ENCODE measurements at places on chromosomes 5 and 9.
A peak's percentile ranks its signal among the peaks of the same experiment; 100 is the strongest.

DNA sequence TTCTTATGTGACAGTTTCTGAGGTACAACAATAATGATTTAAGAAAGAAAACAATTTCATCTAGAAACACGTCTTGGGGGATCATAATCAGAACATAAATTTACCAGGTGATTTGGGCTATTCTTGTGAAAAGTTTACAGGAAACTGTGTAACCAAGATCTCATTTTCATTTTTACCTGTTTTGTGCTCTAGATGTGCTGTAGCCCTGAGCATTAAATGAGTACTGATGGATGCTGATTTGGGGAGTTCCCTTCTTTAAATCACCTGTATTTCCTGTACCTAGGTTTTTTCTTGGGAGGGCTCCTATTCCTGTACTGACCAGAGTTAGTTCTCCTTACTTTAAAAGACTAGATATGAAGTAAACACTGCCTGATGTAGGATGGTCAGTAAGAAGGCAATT lies 12.7 kb downstream of the MATR3 start:
- no peak for DNase-seq

DNA sequence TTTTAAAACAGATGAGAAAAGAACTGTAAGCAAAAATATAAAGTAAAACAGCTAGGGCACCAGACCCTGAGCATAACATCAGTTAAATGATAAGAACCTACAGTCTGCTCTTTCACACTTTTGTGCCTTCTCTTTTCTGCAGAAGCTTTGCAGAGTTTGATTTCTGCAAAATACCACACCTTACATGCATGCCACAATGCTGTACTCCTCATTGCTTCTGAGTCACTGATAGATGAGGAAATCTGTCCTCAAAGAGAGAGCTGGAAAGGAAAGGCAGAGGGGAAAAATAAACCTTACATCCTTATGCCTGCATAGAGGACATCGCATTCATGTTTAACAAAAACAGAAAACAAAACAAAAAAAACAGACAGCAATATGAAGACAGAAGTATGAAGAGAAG lies 142.9 kb downstream of the ATPSCKMT start:
- no peak for DNase-seq

GRCh38 chr5:42423285-42424165 lies at the start of gene GHR:
Gene GHR (plus strand): TSS chr5:42423439. CDS start chr5:42565875, 142,436 bp downstream.
- peak; percentile 55 for DNase-seq

GRCh38 chr9:123544007-123544827 lies 188.2 kb downstream of the CRB2 start:
- peak; percentile 17 for DNase-seq

- no peak for DNase-seq
These were observed 21.0 kb downstream of the CFAP77 start for GRCh38 chr9:132430998-132431397.

GRCh38 chr9:95980262-95981125 lies 105.0 kb downstream of the ERCC6L2 start:
- DNase-seq: no peak

GRCh38 chr5:130549884-130550561 lies 615.0 kb downstream of the HINT1 start:
- no peak for DNase-seq

DNA sequence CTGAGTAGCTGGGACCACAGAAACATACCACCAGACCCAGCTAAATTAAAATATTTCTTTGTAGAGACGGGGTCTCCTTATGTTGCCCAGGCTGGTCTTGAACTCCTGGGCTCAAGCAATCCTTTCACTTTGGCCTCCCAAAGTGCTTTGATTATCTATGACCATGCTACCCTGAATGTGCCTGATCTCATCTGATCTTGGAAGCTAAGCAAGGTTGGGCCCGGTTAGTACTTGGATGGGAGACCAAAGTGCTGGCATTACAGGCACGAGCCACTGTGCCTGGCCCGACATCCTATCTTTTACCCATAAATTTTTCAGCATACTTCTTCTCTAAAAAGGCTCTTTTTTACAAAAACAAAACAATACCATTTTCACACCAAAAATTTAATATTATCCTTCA lies 137.0 kb upstream of the LRRTM2 start:
- DNase-seq: no peak

DNA sequence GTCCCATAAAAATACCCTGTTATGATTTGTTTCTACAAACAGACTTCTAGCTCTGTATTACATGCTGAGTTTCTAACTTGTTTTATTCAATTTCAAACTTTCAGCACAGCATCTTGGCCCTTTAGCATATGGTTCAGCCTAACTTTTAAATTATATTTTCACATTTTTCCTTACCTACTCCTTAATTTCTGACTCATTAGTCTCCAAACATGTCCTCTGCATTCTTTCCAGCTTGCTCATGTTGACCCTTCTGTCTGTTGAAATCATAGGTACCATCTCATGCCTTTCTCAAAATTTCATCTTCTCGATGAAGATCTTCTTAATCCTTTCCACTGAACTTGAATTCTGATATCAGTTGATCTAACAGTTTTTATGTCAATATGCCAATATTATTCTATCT lies 200.9 kb upstream of the RIOK2 start:
- no peak for DNase-seq

DNA sequence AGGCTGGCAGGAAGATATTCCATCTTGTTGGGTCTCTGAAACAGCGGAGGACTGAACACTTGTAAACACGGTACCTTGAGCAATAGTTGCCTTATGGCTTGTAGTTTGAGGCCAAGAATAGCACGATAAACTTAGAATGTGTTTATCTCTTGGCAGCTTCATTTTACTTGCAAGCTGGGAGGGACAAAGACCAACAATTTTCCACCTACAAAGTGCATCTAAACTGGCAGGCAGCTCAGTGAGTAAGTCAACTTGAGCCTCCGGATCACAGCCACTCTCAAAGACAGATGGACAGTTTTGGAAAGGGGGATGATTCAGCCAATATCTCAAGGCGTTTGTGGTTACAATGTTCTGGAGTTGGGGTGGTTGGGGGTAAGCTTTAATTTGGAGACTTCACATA lies 652.6 kb downstream of the CETN3 start:
- no peak for DNase-seq

- no peak for DNase-seq
These were observed 4.6 kb upstream of the PRDM12 start for GRCh38 chr9:130659699-130660248.

- DNase-seq: no peak
These were observed 23.2 kb downstream of the ABO start for GRCh38 chr9:133251773-133252172.

- no peak for DNase-seq
These were observed 219.2 kb upstream of the PANK3 start for GRCh38 chr5:168798065-168799023.

DNA sequence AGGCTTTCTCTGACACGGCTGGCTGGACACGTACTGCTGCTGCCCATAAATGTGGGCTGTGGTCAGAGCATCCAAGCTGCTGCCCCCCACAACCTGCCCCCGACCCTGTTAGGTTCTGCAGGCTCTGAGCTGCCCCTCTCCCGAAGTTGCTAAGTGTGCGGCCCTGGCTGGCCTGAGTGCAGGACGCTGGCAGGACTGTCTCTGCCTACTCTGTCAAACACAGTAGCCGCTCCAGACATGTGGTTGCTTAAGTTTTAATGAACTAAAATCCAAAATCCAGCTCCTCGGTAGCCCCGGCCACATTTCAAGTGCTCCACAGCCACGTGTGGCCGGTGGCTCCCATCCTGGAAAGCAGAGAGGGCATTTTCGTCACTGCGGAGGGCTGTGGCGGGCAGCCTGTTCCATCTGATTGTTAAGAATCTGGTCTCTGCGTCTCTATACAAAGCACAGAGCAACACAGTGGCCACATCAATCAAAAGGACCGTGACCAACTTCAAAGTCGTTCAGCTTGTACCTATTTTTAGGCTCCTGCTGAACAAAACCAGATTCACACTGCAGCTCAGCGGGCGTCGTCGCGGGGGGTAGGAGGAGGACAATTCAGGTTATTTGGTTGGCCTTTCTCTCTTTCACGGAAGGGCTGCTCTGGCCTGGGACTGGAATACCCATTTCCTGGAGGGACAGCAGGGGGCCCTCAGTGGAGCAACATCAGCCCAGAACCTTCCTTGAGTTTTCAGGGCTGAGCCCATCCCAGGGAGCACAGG lies 68.9 kb downstream of the PTCH1 start:
- DNase-seq: no peak

- DNase-seq: no peak
These were observed 26.4 kb downstream of the FBXL7 start for GRCh38 chr5:15526413-15526812.

DNA sequence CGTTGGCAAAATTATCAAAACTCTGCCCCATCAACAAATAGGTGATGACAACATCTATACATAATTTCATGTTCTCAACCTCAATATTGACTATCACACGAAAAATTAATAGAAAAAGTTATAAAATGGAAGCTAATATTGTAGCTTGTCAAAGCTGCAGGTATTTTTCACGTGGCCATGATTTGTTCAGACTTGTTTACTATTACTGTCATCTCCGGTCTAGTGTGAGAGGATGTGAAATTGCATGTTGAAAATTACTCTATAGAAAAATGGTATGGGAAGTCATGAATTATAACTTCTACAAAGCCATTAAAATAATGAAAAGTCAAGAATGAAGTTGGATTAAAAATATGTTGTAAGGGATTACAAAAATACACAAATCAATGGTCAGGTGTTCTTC lies 385.8 kb downstream of the PTPRD start:
- no peak for DNase-seq

DNA sequence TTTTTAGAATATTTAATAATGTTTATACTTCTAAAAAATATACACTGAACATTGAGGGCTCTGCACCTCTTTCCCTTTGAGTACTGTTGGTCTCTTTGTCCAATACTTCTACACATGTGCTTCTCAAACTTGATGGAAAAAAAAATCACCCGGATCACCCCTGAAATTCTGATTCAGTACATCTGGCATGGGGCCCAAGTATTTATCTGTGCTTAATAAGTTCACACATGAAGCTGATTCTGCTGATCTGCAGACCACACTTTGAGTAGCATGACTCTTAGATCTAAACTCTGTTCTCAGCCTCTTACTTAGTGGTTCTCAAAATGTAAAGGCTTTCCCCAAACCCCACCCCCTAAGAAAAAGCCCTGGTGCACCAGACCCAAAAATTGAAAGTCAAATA lies 12.0 kb downstream of the RUSC2 start:
- DNase-seq: no peak
